ENCODE measurements at places on chromosomes 7 and 10. TPM values are rescaled to one million over a fixed set of nuclear protein-coding genes. Genes with fewer than 3 reads are reported as not detected.

Gene CACNA2D1
- 3.5 TPM for polyA plus RNA-seq

Gene KLF14
- polyA plus RNA-seq = 0.13 TPM

Gene CRYGN
- not detected for polyA plus RNA-seq

Gene PNLIPRP1
- polyA plus RNA-seq = not detected

Gene C10orf143
- polyA plus RNA-seq = 9.2 TPM

Gene GALNT17
- polyA plus RNA-seq = 5.5 TPM

Gene MRLN
- polyA plus RNA-seq = 24.3 TPM

Gene HKDC1
- 8.3 TPM for polyA plus RNA-seq

DNA sequence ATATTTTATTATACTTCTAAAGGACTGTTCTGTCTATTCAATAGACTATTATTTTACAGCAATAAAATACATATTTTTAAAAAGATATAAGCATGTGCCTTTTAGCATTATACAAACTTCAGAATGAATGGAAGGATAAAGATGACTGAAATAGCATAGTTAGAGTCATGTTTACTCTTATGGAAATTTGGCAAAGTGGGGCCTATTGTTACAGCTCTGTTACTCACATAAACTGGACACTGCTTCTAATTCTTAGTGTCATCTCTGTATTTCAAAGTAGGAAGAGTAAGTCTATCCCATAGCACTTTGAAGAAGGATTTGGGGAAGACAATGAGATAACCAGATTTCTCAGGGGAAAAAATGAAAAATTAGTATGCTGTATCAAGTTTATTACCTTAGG is 168.2 kb downstream of the SKAP2 start:
- no peak for DNase-seq

GRCh38 chr10:103783681-103784080 is 71.7 kb downstream of the SH3PXD2A start:
- peak; percentile 33 for DNase-seq

GRCh38 chr7:36210291-36210922 is 57.4 kb downstream of the EEPD1 start:
- peak; percentile 37 for DNase-seq

DNA sequence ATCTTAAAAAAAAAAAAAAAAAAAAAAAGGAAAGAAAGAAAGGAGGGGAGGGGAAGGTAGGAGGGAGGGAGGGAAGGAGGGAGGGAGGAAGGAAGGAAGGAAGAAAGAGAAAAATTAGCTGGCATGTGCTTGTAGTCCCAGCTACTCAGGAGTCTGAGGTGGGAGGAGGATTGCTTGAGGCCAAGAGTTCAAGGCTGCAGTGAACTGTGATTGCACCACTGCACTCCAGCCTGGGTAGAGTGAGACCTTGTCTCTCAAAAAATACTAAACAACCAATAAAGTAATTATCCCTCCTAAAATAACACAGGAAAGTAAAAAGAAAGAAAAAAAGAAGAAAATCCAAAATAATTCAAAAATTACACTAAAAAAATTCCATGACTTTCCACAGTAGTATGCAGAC is 13.8 kb upstream of the NRF1 start:
- DNase-seq = no peak

- DNase-seq = no peak
These were observed 77.4 kb downstream of the CUL2 start for GRCh38 chr10:35012781-35013180.

GRCh38 chr7:116576350-116577319 is 51.8 kb downstream of the CAV1 start:
- no peak for DNase-seq

- DNase-seq = no peak
These were observed 283.4 kb downstream of the TFEC start for GRCh38 chr7:115747174-115747573.

All from kidney (tissue), 22 donors.